ENCODE measurements at places on chromosomes 1 and 21.

GRCh38 chr1:114559356-114559755, 22.1 kb downstream of the BCAS2 start:
- DNase-seq: no peak

DNA sequence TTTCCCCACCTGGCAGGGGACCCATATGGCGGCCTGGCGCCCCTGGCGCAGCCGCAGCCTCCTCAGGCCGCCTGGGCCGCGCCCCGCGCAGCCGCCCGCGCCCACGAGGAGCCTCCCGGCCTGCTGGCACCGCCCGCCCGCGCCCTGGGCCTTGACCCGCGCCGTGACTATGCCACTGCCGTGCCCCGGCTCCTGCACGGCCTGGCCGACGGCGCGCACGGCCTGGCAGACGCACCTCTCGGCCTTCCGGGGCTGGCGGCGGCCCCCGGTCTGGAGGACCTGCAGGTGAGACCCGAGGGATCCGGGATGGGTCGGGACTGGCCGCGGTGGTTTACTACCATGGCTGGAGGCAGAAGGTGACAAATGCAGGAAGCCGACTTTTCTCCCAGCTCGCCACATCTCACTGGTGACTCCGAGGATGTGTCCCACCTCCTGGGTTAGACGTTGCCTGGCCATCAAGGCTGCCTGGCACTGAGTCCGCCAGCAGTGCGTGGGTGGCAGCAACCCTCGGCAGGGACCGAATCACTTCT, 1.1 kb downstream of the TFAP2E start:
- no peak for DNase-seq

DNA sequence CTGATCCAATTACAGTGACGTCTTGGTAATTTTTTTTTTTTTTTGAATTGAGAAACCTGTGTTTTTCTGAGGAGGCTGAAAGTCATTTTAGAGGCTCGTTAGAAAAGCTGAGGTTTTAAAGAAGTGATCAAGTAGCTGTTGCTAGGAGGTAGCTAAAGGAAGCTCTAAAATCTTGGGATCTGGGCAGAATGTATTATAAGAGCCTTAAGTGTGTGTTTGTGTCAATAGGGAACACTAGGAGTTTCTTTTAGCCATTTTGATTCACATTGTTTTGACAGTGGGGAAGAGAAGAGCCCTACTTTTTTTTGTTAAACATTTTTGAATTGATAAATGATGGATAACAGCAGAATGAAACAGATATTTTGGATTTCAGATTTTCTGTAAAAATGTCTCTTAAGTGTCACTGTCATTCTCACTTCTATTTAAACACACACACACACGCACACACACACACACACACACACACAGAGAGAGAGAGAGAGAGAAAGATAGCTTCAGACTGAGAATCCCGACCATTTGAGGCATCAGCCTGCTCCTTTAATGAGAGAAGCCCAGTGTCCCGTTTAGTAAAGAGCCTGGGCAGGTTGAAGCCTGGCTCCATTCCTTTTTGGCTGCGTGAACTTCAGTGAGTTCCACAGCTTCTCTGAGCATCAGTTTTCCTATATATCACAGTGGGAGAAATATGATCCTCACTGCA, 79.1 kb upstream of the GPR88 start:
- no peak for DNase-seq

DNA sequence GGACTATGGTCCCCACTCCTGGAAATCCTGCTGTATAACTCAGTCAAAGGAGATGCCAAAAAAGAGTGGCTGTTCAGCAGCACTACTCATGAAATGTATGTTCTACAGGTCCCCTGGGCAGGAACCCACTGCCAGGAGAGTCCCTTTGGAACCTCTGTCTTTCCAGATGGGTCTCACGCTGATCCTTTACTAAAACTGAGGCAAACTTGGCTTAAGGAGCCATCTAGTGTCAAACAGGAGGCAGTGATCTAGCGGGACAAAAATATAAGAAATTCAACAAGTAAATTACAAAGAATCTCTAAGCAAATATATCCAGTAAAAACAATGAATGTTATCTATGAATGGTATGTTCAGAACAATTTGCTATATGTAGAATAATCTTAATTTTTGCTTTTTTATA, 80.5 kb upstream of the PRMT6 start:
- DNase-seq: no peak

DNA sequence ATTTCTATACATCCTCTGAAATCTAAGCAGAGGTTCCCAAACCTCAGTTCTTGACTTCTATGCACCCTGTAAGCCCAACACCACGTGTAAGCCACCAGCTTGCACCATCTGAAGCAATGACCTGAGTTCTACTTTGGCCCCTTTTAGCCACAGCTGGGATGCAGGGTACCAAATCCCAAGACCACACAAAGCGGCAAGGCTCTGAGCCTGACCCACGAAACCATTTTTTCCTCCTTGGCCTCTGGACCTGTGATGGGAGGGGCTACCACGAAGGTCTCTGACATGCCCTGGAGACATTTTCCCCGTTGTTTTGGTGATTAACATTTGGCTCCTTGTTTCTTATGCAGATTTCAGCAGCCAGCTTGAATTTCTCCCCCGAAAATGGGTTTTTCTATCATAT, 38.8 kb downstream of the STXBP3 start:
- DNase-seq: no peak

Measured in GM18507 (cell line).